ENCODE measurements at places on chromosomes 13 and 19.

DNA sequence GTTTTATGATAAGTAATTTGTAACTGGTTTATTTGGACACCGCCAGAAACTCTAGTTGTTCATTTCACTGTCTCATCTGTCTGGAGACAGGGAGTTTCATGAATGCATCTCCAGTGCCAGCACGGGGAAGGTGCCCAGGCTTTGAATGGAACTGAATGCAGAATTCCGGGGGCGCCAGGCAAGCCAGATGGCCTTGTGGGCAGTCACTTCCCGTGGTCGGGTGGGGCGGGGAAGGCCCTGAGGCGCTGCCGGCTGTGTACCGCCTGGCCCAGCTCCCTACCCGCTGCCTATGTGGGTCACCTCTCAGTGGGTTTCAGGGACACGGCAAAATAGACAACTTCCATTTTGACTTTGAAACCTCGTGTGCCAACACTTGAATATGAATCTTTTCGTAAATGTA lies 28.8 kb upstream of the MCF2L start:
- no peak for DNase-seq

DNA sequence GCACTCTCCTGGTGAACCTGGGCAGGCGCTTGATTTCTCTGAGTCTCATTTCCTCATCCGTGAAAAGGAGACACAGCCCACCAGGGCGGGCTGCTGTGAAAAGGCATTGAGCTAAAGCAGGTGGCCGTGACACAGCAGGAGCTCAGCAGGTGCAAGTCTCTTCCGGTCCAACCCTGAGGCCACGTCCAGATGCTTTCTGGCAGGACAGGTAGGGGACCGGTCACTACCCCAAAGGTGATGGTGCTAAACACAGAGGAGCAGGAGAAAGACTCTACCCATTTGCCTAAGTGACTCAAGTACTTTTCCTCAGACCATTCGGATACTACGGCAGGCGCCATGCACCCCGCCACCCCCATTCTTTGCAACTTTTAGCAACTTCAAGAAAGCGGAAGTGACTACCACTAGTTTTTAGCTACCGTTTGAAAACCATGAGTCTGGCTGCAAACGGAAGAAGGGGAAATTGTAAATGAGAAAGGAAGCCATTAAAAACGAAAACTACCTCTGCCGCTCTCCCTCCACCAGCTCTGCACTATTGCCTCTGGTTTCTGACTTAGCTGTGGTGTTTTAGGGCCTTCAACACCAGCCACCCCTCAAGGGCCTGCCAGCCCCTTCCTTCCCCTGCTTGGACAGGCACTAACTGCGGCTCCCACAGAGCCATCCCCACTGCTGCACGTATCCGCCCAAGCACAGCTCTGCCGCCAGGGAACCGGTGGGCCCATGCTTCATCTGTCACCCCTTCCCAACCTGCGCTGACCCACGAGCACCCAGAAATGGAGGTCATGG lies 4.8 kb downstream of the PPP6R1 start:
- DNase-seq, result no peak

DNA sequence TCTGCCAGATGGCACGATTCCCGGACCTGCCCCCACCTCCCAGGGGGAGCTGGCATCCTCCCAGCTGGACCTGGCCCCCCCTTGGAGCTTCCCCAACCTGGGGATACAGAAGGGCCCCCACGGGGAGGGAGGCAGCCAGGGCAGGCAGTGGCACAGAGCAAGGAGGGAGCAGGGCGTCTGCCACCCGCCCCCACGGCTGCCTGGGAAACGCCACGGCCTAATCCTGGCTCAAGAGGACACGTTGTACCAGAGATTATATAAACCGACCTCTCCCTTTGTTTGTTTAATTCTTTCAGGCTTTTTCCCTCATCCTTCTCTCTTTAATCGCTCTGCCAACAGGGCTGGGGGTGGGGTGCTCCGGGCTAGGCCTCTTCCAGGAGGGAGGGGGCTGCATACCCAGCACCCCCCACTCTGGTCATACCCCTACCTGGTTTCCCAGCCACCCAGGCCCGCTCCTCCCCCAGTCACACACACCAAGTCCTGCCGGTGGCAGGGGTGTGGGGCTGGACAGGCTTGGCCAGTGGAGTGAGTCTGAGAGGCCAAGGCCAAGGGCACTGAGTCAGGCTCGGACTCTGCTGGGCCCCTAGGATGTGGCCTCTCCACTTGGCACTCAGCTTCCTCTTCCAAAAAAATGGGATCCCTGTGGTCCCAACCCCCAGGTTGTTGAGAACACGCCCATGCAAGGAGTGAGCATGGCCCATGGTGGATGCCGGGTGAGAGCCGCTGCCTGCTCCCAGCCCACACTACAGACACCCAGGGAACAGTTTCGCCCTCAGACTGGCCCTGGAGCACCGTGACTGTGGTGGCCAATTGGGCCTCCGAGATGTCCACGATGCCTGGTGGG lies 29.5 kb upstream of the NFIC start:
- DNase-seq, result peak; percentile 92

DNA sequence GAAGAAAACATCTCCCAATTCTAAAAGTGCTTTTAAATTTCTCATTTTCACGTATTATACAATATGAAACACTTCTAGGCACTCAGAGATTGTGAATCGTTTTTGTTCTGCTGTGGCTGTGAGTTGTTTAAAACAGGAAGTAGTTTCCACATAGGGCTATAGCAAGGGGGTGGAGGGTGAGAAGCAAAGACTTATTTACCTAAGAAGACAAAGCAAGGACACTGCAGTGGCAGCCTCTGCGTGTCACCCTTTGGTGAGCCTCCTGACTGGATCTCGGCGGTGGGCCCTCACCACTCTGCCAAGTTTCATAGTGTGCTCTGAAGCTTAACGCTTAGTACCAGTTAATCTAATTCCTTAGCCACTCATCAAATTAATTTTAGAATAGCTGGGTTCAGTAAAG lies 56.8 kb downstream of the TNFSF13B start:
- no peak for DNase-seq

DNA sequence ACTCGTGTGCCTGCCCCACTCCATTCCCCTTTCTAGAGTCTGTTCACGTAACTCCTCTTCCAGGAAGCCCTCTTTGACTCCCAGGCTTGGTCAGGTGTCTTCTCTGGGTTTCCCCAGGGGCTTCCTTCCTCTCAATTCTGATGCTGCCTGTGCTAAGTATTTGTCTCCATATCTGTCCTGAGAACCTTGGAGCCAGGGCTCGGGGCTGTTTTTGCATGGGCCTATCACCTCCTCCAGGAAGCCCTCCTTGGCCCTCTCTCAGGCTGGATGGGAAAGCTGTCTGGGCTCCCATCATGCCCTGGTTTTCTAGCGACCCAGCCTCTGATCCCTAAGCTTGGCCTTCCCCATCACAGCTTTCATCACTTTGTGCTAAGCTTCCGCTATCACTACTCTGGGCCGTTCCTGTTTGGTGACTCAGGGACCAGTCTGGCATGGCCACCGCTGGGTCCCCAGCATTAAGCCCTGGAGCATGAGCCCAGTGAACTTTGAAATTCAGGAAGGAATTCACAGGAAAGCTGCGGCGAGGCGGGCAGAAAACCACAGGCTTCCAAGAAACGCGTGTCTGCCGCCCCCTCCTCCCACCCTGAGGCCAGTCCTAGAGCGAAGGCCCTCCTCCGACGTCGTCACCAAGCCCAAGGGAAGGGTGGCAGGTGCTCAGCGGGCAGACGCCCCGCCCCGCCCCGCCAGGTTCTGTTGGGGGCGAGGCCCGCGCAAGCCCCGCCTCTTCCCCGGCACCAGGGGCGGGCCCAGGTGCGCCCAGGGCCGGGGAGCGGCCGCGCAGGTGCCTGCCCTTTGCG lies 486 bp upstream of the SPINT2 start:
- DNase-seq, result peak; percentile 89

DNA sequence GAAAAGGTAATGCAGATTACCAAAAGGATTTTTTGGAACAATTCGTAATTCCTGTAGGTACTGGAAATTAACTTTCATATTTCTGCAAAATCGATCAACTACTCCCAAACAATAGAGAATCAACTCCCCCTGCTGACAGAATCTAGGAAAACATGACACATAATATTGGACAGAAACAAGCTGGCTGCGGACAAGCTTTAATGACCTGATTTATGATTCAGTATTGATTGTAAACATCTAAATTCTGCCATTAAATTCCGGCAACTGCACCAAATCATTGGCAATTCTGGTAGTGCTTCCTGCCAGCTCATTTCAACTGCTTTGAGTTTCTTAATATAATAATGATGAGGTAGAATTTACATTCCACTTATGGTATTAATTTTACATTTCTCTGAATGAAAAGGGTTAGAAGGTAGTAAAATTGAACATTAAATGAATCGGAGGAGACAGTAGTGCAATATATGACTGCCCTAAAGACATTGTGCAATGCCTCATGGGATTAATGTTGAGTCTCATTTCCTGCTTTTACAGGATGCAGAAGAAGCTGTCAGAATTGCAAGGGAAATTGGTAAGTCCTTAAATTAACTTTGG lies 146.5 kb downstream of the PCCA start:
- DNase-seq, result no peak

Measured in ureter (tissue), 1 donor.